ENCODE measurements at places on chromosomes 16 and 17. TPM values are rescaled to one million over a fixed set of nuclear protein-coding genes. Genes with fewer than 3 reads are reported as not detected.

SLC13A5 gene
- not detected for total RNA-seq

MYH1 gene
- total RNA-seq: under 0.01 TPM

CCDC137 gene
- total RNA-seq: 6.6 TPM

ADAMTS18 gene
- total RNA-seq: not detected

SEZ6L2 gene
- not detected for total RNA-seq

- H3K4me1 ChIP-seq: no peaks in the 10 kb centered on the region
- no peaks in the 10 kb centered on the region for H3K27me3 ChIP-seq
- no peak for DNase-seq
- no peak overlapping the region for H3K27ac ChIP-seq
- H3K36me3 ChIP-seq: no peaks in the 10 kb centered on the region
Observed at GRCh38 chr17:57735707-57736106, 9.4 kb downstream of the CCDC182 start.

GRCh38 chr17:73265646-73266640 is 4.3 kb upstream of the CPSF4L start:
- no peaks in the 10 kb centered on the region for H3K27me3 ChIP-seq
- no peak overlapping the region for H3K27ac ChIP-seq
- DNase-seq: no peak
- no peaks in the 10 kb centered on the region for H3K36me3 ChIP-seq
- H3K4me3 ChIP-seq: no peak overlapping the region

GRCh38 chr17:7831233-7831632 is 2.8 kb upstream of the KDM6B start:
- no peak for DNase-seq
- H3K36me3 ChIP-seq: no peaks in the 10 kb centered on the region
- no peak overlapping the region for H3K27ac ChIP-seq
- no peaks in the 10 kb centered on the region for H3K27me3 ChIP-seq

DNA sequence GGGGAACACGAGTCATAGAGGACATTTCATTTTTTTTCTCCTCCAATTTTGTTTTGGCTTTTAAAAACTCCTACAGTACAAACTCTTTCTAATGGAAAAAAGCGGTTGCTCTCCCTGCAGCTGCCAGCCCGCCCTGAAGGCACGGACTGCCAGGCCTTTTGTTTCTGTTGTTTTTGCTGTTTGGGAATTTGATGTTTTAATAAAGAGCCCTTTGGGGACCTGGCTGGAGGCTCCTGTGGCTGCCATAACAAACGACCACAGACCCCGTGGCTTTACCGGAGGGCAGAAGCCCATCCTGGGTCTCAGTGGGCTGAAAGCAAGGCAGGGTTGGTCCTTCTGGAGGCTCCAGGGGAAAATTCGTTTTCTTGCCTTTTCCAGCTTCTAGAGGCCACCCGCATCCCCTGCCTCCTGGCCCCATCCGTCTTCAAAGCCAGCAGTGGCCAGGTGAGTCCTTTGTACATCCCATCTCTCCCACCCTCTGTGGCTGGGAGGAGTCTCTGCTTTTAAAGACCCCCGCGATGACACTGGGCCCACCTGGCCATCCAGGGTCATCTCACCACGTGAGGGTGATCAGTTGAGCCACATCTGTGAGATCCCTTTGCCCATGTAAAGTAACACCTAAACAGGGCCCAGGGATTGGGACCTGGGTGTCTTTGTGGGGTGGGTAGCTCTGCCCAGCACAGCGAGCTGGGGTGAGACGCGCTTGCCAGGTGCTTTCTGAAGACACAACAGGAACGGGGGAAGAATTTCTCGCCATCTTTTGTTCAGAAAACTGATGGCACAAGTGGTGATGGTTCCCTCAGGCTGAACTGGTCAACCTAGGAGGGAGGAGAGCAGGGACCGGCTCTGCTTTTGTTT is 113.9 kb downstream of the BANP start:
- H3K4me1 ChIP-seq: peaks cover 10% of the 10 kb centered on the region
- no peaks in the 10 kb centered on the region for H3K36me3 ChIP-seq
- H3K27ac ChIP-seq: no peak overlapping the region
- no peak for DNase-seq
- no peak overlapping the region for H3K4me3 ChIP-seq
- H3K27me3 ChIP-seq: no peaks in the 10 kb centered on the region

DNA sequence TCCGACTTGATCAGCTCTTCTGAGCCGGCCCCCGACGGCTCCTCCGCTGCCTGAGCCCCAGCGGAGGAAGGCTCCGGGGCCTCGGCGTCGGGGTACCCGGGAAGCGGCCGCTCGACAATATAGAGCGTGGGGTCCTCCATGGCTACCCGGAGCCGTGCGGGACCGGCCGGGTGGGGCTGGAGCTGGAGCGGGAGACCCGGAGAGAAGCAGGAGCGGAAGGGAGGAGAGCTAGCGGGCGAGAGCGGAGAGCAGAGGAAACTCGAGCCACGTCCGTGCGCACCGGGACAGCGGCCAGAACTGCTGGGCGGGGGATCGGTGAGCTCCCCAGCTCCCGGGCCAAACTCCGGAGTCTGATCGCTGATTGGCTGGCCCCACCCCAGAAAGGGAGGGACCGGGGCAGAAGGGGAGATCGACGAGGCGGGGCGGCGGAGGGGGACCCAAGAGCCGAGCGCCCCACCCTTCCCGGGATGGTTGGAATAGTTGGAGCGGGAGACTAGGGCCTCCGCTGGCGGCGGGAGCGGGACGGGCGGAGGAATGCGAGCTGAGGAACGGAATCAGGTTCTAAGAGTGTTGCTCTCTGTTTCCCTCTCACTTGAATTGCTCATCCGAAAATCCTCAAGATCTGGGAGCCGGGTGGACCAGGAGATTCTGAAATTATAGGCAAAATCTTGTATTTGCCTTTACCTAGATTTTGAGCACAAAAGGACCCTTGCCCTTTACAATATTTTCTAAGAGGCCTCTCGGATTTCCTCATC is at the start of gene CAVIN1:
Gene CAVIN1, minus strand, starts transcription at position 299 of the 755 bp plus-strand sequence. Its CDS starts 159 bp downstream, at position 140.
- DNase-seq: peak; percentile 100
- H3K4me1 ChIP-seq: no peaks in the 10 kb centered on the region
- peak within 1 kb of the TSS; percentile 99 for H3K27ac ChIP-seq
- H3K36me3 ChIP-seq: no peaks in the 10 kb centered on the region
- H3K27me3 ChIP-seq: no peaks in the 10 kb centered on the region
- peak within 1 kb of the TSS; percentile 93 for H3K4me3 ChIP-seq

GRCh38 chr16:57366544-57367040 is 5.7 kb upstream of the CX3CL1 start:
- no peak for DNase-seq
- no peak overlapping the region for H3K4me3 ChIP-seq
- H3K36me3 ChIP-seq: no peaks in the 10 kb centered on the region

DNA sequence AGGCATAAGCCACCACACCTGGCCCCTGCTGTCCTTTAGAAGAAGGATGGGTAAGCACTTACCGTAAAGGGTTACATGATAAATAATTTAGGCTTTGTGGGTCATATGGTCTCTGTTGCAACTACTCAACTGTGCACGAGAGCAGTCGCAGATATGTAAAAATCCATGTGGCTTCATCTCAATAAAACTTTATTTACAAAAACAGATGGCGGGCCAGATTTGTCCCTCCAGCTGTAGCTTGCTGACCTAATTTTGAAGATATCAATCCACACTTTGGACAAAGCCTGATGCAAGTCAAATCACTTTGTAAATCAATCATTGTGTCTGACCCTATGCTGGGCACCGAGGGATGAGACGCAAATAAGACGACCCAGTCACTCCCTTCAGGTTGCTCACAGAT is 12.1 kb downstream of the TEKT5 start:
- H3K4me3 ChIP-seq: no peak overlapping the region
- DNase-seq: no peak
- H3K36me3 ChIP-seq: no peaks in the 10 kb centered on the region

GRCh38 chr16:24013054-24013636 is 177.4 kb downstream of the PRKCB start:
- DNase-seq: no peak
- H3K4me1 ChIP-seq: no peaks in the 10 kb centered on the region
- H3K4me3 ChIP-seq: no peak overlapping the region

- H3K4me3 ChIP-seq: no peak overlapping the region
- H3K4me1 ChIP-seq: no peaks in the 10 kb centered on the region
- H3K27ac ChIP-seq: no peak overlapping the region
- H3K36me3 ChIP-seq: no peaks in the 10 kb centered on the region
- H3K27me3 ChIP-seq: no peaks in the 10 kb centered on the region
Observed at GRCh38 chr17:62933501-62934385, 32.3 kb upstream of the TANC2 start.

- H3K27ac ChIP-seq: peak overlapping the region; percentile 82
- DNase-seq: no peak
- H3K4me3 ChIP-seq: no peak overlapping the region
Observed at GRCh38 chr16:75109732-75110243, 6.8 kb downstream of the LDHD start.
